Stimulated activated CD4-positive, alpha-beta T cell treated with anti-CD3 and anti-CD28 coated beads, TNF-alpha, amount 100 ng/mL, for 24 hours (primary cell): ENCODE measurements at places on chromosomes 2 and 18.

- no peak for DNase-seq
Measured at GRCh38 chr2:234469251-234469845, 27.5 kb downstream of the ARL4C start.

DNA sequence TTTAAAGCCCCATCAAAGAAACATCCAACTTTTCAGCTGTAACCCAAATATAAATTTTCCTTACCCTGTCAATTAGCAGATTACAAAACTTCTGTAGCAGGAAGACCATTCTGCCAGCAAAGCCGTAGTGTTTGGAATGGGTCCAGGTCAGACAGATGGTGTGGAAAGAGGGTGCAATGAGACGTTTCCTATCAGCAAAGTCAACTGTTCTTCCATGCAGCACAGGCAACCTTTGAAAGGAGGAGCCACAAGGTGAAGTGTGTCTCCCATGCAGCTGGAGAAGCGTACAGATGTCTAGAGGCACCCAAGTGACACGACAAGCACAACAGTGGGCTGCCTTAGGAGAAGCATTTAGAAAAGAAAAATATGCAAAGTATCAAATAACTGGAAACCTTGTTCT is 83.7 kb downstream of the SP3 start:
- no peak for DNase-seq

GRCh38 chr18:38221476-38222100 is 656.0 kb upstream of the CELF4 start:
- DNase-seq, result no peak

- no peak for DNase-seq
Measured at GRCh38 chr2:6525475-6525964, 340.2 kb downstream of the CMPK2 start.

DNA sequence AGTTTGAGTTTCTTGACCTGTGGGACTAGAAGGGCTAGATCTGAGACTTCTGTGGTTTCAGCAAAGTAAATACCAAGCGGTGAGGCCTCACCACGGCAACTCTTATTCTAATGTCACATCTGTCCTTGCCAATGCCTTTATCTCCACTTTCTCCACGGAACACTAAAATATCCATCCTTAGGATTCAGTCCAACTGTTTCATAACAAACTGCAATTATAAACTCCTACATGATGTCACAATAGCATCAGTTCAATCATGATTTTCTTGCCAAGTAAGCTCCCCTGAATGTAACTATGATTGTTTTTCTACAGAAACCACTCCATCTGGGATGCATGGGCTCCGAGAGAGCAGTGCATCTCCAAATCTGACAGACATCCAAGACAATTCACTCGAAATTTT is 79.6 kb downstream of the LRATD1 start:
- no peak for DNase-seq

GRCh38 chr2:12806549-12807242 is 90.0 kb downstream of the TRIB2 start:
- no peak for DNase-seq

DNA sequence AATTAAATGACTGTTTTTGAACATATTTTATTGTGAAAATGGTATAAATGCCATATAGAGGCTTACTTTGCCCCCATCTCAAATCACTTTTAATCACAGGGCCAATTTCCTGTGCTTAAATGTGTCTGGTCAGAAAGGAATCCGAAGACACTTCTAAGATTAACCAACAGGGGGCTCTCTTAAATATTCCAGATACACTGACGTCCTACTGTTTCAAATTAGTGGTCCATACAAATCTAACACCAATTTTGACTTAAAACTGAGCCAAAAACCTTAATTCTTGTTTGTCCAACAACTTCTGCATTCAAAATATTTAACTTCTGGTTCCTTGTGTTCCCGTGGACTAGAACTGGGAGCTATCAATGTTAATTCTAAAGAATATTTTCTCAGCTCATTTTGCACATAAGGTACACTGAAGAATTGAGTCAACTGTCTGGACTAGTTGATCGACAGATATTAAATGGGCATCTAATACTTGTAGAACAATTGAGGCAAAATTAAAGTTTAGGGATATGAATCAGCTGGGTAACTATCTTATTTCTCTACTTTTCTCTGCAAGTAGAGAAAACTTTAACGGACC is 557.5 kb downstream of the ARHGAP15 start:
- no peak for DNase-seq

DNA sequence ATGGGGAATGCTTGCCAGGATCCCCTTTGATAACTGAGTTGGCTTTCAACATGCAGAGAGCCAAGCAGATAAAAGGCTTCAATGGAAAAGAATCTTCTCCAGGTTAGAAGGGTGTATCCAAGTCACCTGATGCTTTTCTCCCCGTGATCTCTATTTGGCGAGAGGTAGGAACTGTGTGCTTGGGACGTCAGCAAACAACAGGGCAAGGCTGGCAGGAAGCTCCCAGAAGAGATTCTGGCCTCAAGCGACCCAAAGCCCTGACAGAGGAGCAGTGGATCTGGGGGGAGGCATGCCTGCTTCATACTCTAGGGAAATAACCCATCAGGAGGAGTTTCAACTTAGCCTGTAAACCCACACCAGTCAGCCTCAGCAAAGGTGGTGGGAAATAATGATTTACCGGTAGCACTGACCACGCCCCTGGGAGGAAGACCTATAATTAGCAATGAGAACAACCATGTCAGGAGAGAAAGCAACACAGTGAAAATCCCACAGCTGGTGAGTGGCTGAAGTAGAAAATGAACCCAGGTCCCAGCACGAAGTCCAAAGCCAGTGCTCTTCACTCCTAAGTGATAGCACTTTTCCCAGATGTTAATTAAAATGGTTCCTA is 76.3 kb upstream of the SEC11C start:
- no peak for DNase-seq

GRCh38 chr2:12032398-12032797 is 286.0 kb downstream of the LPIN1 start:
- DNase-seq, result no peak

- no peak for DNase-seq
Measured at GRCh38 chr2:223865907-223866508, 28.6 kb upstream of the AP1S3 start.

- no peak for DNase-seq
Measured at GRCh38 chr2:63399156-63399555, 189.1 kb downstream of the WDPCP start.

DNA sequence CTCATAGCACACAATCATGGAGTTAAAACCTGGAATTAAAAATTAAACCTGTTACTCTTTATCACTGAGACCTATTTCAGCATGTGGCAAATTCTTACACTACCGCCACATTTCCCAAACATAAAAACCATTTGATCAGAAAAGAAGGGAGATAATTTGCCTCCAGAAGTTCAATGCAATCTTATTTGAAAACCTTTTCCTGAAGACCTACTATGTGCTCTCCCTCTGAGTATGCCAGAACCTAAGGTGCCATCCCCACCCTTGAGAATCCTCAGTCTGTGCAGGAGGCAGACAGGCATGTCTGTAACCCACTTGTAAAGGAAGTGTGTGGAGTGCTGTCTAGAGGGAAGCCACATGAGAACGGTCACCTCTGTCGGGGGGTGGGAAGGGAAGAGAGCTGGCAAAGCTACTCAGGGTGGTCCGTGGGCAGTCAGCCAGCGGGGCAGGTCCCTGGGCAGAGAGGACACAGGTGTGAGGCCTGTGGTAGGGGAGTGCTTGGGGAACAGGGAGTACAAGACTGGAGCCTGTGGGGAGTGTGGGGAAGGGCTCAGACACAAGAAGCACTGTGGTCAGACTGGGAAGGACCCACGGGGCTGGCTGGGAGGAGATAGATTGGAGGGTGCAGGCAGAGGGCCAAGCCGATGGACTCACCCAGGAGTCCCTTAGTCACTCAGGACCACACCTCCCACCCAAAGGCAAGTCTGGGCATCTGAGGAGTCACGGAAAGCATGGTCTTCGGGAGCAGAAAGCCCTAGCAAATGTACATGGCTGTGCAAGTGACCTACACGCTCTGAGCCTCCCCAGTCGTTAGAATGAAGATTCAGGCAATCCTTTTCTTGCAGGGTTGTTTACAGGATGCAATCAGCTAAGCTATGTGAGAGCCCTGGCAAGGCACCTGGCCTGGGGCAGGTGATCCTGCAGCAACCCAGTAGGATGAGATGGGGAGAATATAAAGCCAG is 22.8 kb downstream of the CRACDL start:
- no peak for DNase-seq

DNA sequence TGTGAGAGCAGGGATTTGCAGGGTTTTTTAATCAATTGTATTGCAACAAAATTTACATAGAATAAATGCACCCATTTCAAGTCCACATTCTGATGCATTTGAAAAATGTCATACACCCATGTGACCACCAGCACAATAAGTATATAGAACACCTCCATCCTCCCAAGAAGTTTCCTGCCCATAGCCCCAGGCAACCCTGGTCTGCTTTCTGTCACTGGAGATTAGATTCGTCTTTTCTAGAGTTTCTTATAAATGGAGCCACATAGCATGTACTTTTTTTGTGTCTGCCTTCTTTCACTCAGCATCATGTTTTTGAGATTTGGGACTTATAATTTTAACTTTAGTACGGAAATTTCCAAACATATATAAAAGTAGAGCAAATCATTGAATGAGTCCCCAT is 127.2 kb upstream of the EPAS1 start:
- DNase-seq, result no peak

GRCh38 chr2:201021914-201022313 is 49.6 kb downstream of the HYCC2 start:
- no peak for DNase-seq

- DNase-seq, result no peak
Measured at GRCh38 chr2:1862608-1863280, 118.4 kb upstream of the PXDN start.

GRCh38 chr2:42046819-42047487 is 868 bp upstream of the PKDCC start:
- no peak for DNase-seq

DNA sequence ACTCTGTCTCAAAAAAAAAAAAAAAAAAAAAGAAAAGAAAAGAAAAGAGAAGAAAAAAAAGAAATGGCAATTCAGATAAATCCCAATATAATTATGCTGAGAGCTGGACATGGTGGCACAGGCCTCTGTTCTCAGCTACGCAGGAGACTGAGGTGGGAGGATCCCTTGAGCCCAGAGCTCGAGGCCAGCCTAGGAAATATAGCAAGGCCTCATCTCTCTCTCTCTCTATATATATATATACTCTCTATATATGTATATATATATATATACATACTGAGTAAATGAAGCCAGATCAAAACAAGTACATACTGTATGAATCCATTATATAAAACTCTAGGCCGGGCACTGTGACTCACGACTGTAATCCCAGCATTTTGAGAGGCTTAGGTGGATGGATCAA is 30.6 kb upstream of the MYCN start:
- no peak for DNase-seq

GRCh38 chr2:58073008-58073407 is 26.4 kb downstream of the VRK2 start:
- DNase-seq, result no peak

DNA sequence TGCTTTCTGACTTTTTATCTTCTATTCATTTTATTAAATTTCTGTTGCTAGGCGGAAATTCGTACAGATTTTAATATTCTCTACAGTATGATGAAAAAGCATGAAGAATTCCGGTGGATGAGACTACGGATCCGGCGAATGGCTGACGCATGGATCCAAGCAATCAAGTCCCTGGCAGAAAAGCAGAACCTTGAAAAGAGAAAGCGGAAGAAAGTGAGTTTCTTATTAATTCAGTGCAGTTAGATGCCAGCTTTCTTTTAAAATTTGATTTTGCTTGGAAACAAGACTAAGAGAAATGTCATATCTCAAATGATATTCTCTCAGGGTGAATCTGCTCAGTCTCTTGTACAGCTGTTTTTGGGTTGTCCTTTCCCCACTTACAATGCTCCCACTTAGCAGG is 84.3 kb downstream of the MGAT5 start:
- no peak for DNase-seq

- no peak for DNase-seq
Measured at GRCh38 chr18:31825772-31826171, 65.1 kb upstream of the SLC25A52 start.

DNA sequence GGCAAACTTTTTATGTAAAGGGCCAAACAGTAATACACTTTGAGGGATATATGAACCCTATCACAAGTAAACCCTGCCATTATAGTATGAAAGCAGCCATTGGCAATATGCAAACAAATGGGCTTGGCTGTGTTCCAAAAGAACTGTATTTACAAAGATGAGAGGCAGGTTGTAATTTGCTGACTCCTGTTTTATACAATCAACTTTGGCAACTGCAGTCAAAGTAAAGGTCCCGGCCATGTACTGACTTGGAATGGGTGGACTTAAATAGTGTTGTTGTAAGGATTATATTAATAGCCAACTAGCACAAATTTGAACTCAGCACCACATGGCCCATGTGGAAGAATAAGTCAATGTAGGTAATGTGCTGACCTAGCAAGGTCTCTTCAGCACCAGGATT is 223.4 kb downstream of the WDPCP start:
- DNase-seq, result no peak

DNA sequence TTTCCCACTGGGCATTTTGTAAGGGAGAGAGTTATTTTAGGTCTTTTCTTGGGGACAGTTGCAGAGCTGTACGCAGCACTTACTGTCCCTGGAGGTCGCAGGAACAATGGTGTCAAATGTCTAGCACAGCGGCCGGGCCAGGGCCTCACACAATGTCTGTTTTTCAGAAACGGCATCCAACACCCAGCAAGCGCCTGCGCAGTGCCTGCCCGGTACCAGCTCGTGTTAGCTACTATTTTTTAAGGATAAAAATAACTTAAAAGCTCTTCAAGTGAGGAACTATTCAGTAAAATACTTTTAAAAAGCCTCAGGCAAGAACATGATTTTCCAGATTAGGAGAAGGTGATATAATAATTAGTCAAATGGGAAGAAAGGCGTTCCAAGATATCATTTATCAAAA is 90.0 kb downstream of the MBP start:
- DNase-seq, result no peak

- no peak for DNase-seq
Measured at GRCh38 chr18:27713037-27713737, 463.7 kb downstream of the CDH2 start.

GRCh38 chr2:126932966-126933710 is 34.4 kb downstream of the TEX51 start:
- no peak for DNase-seq

- DNase-seq, result no peak
Measured at GRCh38 chr2:154623819-154624218, 74.7 kb upstream of the KCNJ3 start.

- DNase-seq, result no peak
Measured at GRCh38 chr2:177254433-177255226, 9.9 kb downstream of the NFE2L2 start.

DNA sequence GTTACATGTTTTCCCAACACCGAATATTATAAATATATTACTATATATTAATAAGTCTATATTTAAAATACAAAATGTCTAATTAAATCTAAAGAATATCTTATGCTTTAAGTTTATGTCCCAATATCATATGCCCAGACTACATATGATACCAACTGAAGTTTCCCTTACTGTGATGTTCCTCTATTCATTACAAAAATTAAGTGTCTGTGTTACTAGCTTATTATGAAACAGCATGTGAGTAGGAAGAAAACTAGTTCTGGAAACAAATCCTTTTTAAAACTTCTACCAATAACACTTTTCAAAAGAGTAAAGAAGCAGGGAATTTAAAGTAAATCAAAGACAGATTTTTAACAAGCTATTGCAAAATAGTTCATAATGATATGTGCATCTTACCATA is 17.8 kb downstream of the HNRNPLL start:
- no peak for DNase-seq

- DNase-seq, result no peak
Measured at GRCh38 chr2:202088777-202089176, 15.7 kb downstream of the KIAA2012 start.
